Pericardium fibroblast (primary cell): ENCODE measurements at places on chromosomes 2 and 18. TPM values are rescaled to one million over a fixed set of nuclear protein-coding genes. Genes with fewer than 3 reads are reported as not detected.

CASP8 gene
- 8.9 and 18.2 TPM in 2 replicates for total RNA-seq

SULT1C3 gene
- not detected in 2 replicates for total RNA-seq

IL36RN gene
- not detected in 2 replicates for total RNA-seq

BIRC6 gene
- total RNA-seq: 30.9 and 40.9 TPM in 2 replicates

TUBA3E gene
- not detected in 2 replicates for total RNA-seq

IL36G gene
- total RNA-seq: not detected in 2 replicates

TXNL4A gene
- total RNA-seq: 39.8 and 39.9 TPM in 2 replicates

GREB1 gene
- total RNA-seq: 0.23 and 0.43 TPM in 2 replicates

EMILIN2 gene
- total RNA-seq: 24.0 and 29.8 TPM in 2 replicates

LTBP1 gene
- 27.4 and 55.7 TPM in 2 replicates for total RNA-seq

MC2R gene
- not detected in 2 replicates for total RNA-seq

AMMECR1L gene
- total RNA-seq: 11.8 and 13.8 TPM in 2 replicates

IDH1 gene
- 160 and 175 TPM in 2 replicates for total RNA-seq

RAB6D gene
- total RNA-seq: not detected in 2 replicates

LYG1 gene
- total RNA-seq: 1.3 TPM in 1 of 2 replicates, not detected in the other

GNLY gene
- not detected in 2 replicates for total RNA-seq
